ENCODE measurements at places on chromosomes 13 and 19.

DNA sequence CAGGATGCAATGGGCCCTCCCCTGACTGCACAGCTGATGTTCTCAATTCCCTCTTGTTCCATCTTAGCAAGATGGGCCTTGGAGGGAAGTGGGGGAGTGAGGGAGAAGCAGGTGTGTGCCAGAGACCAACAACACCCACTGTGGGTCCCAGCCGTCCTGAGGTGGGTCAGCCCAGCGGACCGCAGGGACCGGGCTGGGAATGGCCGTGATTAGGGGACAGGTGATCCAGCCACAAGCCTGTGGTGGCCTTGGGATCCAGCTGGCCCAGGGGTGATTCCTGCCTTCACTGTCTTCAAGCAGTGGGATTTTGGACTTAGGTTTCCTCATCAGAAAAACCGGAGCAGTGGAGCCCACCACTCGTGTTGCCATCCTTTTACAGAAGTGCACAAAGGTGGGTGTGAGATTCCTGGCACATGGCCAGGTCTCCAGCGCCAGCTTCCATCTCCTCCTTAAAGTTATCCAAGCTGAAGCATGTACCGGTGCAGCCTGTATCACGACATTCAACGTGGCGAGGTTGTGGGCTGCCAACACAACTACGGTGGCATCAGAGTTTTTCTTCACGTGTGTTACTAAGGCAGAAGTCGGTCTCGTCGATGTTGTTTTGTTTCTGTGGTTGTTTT lies 9.0 kb upstream of the ATP11A start:
- DNase-seq = no peak

- no peak for DNase-seq
These were observed 6.6 kb downstream of the EPS8L1 start for GRCh38 chr19:55082020-55082851.

GRCh38 chr13:36882829-36883390 lies 37.1 kb downstream of the SMAD9 start:
- no peak for DNase-seq

- no peak for DNase-seq
These were observed 5.0 kb downstream of the PAK4 start for GRCh38 chr19:39130337-39131254.

GRCh38 chr13:26019881-26020870 lies 31.6 kb downstream of the SHISA2 start:
- DNase-seq = no peak

GRCh38 chr13:29709407-29710069 lies 114.0 kb upstream of the SLC7A1 start:
- DNase-seq = no peak

GRCh38 chr13:90118467-90119071 lies 1228.9 kb upstream of the MIR17HG start:
- DNase-seq = no peak

DNA sequence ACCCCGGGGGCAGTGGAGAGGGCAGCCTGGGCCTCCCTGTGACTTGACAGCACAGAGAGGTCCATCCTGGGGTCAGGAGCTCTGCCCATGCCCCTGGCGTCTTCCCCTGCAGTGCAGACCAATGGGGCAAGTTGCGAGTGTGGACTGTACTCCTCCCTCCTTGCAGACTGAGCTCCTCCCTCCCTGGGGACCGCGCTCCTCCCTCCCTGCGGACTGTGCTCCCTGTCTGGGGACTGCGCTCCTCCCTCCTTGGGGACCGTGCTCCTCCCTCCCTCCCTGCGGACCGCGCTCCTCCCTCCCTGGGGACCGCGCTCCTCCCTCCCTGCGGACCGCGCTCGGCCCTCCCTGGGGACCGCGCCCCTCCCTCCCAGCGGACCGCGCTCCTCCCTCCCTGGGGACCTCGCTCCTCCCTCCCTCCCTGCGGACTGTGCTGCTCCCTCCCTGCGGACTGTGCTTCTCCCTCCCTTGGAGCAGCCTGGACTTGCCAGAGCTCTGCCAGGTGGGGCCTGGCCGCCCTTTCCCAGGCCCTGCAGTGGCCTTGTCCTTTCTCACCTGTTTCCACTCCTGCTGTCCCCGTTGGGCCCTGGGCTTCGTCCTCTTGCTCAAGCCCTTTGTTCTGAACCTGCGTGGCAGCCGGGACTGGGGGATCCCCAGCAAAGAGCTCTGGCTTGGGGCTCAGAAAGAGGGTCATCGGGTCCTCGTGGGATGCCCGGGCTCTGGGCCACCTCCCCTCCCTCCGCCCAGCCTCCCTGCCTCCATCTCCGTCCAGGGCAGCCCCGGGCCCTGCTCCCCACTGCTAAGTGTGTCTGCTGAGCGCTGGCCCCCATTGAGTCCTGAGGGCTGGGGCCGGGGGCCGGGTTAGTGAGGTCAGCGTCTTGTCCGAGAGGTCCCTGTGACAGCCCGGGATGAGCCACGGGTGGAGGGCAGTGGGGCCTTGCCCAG lies 6.8 kb downstream of the GAMT start:
- DNase-seq = no peak
